ENCODE measurements at places on chromosomes 3 and 15.

- DNase-seq = no peak
These were observed 504.1 kb upstream of the CDIN1 start for GRCh38 chr15:36075333-36075732.

- DNase-seq = no peak
These were observed 588.2 kb upstream of the NR2F2 start for GRCh38 chr15:95742256-95742655.

- DNase-seq = no peak
These were observed 29.0 kb downstream of the CPOX start for GRCh38 chr3:98564282-98565005.

- no peak for DNase-seq
These were observed 110.6 kb upstream of the TSPAN3 start for GRCh38 chr15:77181305-77182074.

DNA sequence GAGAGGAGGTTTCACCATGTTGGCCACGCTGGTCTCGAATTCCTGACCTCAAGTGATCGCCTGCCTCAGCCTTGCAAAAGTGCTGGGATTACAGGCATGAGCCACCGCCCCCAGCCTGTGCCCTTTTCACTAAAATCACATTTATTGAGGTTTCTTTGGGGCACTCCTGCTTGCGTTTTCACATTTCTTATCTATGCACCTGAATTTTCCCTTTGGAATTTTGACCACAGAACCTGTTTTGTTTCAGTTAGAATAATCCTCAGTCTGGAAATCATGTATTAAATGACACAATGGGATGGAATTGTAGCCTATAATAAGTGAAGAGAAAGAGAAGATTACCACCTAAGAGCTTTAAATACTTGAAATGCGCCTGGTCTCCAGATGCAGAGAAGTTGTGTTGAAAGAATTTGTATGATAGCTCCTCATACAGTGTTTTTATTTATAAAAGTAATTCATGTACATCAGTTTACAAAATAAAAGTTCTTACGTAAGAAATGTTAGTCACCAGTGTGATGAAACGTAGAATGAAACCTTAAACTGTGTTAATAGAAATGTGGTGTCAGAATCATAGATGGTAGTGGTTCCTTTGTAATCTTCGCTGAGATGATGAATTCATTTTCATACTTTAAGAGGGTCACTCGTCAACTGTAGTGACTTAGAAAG lies 107.0 kb downstream of the TCF12 start:
- DNase-seq = no peak

Measured in activated CD4-positive, alpha-beta T cell treated with anti-CD3 and anti-CD28 coated beads, Interleukin-2, amount 50 U/mL, for 48 hours (primary cell).